ENCODE measurements at places on chromosomes 7 and 10.

- DNase-seq, result no peak
These were observed 55.3 kb upstream of the MGMT start for GRCh38 chr10:129411772-129412171.

GRCh38 chr10:89147256-89147655 lies 59.9 kb downstream of the CH25H start:
- no peak for DNase-seq

GRCh38 chr7:31251441-31251840 lies 89.1 kb downstream of the NEUROD6 start:
- no peak for DNase-seq

DNA sequence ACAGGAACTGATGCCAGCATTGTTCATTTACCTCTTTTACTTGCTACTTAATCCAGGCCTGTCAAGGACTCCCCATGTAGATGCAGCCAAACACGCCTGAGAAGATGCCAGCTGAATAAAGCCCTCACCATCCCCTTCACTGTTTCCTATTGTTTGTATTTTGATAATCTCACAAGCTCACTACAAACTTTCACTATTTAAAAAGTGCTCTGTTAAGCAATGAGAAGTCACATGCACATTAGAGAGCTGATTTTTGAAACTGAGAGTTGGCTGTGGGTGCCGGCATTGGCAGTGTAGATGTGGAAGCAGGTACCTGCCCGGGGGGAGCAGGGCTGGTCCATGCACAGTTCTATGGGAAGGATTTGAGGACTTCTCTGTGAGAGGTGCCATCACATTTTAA lies 169.8 kb upstream of the GRB10 start:
- no peak for DNase-seq

- no peak for DNase-seq
These were observed 415.3 kb downstream of the RPS24 start for GRCh38 chr10:78448994-78449418.

DNA sequence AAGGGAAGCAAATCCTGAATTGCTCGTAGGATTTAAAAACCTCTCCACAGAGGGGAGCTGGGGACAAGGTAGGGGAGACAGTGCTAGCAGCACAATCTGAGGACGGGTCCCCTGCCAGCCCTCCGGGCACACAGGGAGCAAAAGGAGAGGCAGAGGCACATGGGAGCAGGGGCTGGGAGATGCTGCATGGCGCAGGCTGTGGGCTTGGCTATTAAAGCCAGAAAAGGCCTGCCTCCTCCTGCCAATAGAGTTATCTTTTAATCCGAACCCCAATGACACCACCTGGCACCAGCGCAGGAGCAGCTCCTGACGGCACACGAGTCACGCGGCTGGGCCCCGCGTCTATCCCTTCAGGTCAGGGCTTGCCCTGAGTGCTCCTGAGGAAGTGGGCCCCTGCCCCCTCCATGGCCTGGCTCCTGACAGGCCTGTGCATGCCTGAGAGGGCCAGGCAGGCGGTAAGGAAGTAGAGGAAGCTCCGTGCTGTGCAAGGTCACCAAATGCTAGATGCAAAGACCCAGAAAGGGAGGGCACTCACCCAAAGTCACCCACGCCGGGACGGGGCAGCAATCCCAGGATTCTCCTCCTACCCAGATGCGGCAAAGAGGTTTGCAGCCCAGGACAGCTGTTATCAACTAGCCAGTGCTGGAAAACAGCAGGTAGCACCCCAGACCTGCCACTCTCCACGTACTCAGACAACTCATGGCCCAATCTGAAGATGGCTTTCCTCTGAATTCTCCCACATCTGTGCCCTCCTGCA lies 28.1 kb downstream of the DLG5 start:
- no peak for DNase-seq

DNA sequence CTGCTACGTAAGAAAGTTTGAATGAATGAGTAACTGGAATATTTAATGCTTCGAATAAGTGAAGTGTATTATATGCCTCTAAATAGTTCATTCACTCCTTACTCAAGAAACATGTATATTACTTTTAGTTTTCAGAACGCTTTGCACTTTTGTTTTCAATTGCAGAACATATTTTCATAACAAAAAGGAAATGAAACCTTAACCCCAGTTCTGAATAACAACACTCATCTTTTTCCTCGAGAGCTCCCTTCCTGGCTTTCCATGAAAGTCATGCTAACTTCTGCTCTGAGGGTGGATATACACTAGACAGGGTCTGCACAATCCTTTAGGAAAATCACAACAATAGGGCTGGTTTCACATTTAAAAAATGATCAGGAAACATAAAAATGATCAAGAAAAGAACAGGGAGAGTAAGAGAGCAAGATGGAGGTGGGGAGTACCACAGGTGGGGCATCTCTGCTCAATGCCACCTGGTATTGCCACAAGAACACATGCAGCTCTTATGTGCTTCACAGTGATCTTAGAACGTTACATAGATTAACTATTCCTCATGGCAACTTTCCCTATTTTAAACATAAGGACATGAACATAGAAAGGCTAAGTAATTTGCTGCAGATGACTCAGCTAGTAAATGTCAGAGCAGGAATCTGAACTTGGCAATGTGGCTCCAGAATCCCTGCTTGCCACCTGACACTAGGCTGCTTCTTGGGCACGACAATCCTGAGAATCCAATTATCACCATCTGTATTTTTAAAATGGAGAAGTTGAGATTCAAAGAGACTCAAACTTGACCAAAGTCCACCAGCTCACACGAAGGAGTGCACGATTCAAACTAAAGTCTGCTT lies 219.5 kb upstream of the AOAH start:
- DNase-seq, result no peak

All from activated effector memory CD4-positive, alpha-beta T cell treated with anti-CD3 and anti-CD28 coated beads, Interleukin-2, amount 50 U/mL, for 16 hours (primary cell).